ENCODE measurements at places on chromosomes 7 and 10.

- no peak for DNase-seq
Observed at GRCh38 chr7:29956487-29956836, 33.1 kb downstream of the SCRN1 start.

GRCh38 chr7:816751-817671 is 15.3 kb upstream of the SUN1 start:
- DNase-seq: peak; percentile 26

GRCh38 chr7:155602750-155603149 is 41.7 kb upstream of the RBM33 start:
- DNase-seq: no peak

GRCh38 chr10:65898055-65898454 is 1027.8 kb upstream of the LRRTM3 start:
- DNase-seq: no peak

DNA sequence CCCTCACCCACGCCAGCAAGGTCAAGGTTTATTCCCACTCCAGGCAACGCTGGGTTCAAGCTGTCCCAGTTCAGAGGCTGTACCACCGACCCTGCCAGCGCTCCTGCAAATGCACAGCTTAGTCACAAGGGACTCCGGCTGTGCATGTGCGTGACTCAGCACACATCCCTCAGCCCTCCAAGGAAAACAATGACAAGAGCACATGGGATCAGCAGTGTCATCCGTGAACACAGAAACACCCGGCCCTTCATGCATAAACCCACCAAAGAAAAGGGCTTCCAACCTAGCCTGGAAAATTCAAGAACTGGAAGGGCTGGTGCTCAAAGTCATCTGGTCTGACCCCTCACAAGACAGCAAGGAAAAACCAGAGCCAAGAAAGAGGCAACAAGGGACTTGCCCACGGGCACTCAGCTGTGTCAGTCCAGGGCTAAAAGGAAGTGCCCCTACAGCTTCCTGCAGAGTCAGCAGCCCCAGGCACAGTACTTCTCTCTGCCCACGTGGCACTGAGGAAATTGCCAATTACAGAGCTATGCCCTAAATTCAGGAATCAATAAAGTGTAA is 106.1 kb downstream of the KCNMA1 start:
- no peak for DNase-seq

DNA sequence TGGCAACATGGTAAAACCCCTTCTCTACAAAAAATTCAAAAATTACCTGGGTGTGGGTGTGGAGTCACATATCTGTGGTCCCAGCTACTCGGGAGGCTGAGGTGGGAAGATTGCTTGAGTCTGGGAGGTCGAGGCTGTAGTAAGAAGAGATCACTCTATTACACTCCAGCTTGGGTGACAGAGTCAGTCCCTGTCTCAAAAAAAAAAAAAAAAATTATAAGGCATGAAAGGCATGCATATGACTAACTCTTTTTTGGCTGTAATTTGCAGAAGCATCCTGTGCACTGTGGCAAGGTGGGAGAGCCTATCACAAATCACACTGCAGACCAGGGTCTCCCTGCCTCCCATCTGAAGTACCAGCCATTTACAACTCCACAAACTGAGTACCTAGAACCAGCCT is 14.1 kb upstream of the MYPN start:
- no peak for DNase-seq

- DNase-seq: no peak
Observed at GRCh38 chr7:22542254-22542653, 42.3 kb upstream of the STEAP1B start.

DNA sequence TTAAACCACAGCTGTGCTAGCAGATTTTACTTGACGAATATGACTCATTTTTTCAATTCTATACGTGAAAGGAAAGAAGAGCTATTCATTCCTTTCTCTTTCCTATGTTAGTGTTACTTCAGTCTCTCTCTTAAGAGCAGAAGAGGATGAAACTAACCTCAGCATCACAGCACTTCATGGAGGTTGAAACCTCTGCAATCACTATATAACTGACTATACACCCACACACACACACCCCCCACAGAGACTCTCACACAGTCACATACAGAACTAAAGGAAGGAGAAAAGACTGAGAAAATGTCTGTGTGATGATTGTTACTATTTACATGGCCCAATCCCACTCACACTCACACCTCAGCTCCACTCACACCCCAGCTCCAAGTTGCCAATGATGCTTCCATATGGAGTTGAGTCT is 104.2 kb downstream of the KIF20B start:
- no peak for DNase-seq

DNA sequence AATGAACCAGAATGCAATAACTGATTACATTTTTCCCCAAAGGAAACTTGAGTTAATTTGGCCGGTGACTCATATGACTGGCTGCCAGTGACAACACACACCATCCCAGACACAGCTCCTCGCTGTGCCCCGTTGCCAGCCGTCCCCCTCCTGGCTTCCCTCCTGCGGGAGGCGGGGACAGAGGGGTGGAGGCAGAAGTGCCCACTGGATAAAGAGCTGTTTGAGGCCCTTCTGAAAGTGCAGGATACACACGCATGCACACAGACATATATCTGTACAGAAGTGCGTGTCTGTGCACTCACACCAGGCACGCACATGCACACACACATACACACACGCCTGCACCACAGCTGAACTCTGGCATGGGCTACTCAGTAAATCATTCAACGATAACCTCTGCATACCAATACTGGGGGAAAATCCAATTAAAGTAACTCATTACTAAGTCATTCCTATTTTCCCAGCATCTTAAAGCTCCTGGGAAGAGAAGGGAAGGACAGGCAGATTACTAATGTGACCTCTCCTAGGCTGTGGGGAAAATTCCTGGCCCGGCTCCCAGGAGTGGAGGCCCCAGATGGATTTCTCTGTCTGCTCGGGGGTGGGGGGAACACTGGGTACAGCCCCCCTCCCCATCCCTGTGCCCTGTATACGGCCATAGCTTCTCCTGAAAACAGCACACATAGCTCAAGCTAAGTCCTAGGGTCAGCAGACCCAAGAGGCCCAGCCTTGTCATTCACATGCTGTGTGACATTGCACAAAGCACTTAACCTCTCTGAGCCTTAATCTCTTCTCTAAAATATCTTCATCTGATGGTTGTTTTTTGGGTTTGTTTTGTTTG is 52.3 kb upstream of the MYL10 start:
- no peak for DNase-seq

- no peak for DNase-seq
Observed at GRCh38 chr7:36040679-36041078, 112.4 kb upstream of the EEPD1 start.

DNA sequence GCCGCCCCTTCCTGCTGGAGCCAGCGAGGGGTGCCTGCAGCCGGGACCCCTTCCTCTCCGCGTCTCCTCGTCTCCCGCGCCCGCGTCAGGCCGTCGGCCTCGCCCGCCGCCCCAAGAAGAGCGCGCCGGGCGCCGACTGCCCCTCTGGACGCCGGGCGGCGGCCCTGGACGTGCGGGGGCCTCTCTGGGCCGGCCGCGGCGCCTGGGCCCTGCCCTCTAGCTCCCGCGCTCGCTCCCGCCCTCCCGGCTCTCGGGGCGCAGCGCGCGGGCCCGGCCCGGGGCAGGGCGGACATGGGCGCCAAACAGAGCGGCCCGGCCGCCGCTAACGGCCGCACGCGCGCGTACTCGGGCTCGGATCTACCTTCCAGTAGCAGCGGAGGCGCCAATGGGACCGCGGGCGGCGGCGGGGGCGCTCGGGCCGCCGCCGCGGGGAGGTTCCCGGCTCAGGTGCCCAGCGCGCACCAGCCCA is 704 bp downstream of the ZNRF2 start:
- no peak for DNase-seq

DNA sequence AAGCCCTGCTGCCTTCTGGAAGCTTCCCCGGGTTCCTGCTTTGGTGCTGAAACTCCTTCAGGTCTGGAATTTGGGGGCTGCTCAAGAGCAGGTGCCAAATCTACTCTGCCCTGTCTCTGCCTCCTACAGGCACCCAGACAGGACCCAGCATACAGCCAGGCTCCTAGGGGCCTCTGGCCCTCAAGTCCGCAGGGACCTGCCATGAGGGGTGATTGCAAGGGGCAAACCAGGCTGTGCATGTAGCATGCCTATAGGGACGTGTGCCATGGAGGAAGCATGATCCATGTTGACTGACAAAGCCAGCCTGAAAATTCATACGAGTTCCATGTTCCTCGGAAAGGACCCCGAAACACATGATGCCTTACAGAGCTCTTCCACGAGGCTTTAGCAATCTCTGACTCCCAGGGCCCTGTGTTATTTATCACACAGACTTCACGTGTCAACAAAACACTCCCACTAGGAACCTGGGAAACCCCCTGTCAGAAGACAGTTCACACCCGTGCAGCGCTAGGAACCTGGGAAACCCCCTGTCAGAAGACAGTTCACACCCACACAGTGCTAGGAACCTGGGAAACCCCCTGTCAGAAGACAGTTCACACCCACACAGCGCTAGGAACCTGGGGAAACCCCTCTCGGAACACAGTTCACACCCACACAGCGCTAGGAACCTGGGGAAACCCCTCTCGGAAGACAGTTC is 75.3 kb upstream of the DNAAF5 start:
- DNase-seq: peak; percentile 23

- DNase-seq: no peak
Observed at GRCh38 chr10:5503477-5503835, 4.1 kb upstream of the CALML5 start.

DNA sequence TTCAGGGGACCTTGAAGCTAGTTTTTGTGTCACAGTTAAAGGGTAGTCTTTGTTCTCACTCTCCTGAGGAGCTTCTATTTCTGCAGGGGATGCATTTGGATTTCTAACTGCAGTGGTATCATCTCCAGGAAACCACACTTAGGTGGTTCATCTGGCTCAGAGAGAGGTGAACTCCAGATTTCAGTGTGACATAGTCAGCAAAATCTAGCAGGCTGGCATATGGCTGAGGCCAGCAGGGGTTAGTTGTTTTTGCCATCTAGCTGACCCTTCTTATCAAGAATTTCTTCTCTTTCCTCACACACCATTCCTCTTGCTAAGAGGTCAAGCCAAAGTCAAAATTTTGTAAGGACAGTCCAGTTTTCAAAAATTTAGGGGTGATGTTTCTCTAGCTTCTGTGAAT is 248.2 kb downstream of the REEP3 start:
- no peak for DNase-seq

- DNase-seq: no peak
Observed at GRCh38 chr7:71017602-71018001, 114.3 kb upstream of the GALNT17 start.

- DNase-seq: no peak
Observed at GRCh38 chr7:34759477-34760125, 101.6 kb downstream of the NPSR1 start.
